ENCODE measurements at places on chromosomes 13 and 19. TPM values are rescaled to one million over a fixed set of nuclear protein-coding genes. Genes with fewer than 3 reads are reported as not detected.

STOML3 gene
- total RNA-seq, result not detected

LRRC4B gene
- total RNA-seq, result not detected

TEAD2 gene
- not detected for total RNA-seq

- DNase-seq, result no peak
Measured at GRCh38 chr19:39218230-39219007, 14.4 kb upstream of the SYCN start.

- DNase-seq, result no peak
Measured at GRCh38 chr19:39710333-39710890, 6.1 kb downstream of the LGALS14 start.

DNA sequence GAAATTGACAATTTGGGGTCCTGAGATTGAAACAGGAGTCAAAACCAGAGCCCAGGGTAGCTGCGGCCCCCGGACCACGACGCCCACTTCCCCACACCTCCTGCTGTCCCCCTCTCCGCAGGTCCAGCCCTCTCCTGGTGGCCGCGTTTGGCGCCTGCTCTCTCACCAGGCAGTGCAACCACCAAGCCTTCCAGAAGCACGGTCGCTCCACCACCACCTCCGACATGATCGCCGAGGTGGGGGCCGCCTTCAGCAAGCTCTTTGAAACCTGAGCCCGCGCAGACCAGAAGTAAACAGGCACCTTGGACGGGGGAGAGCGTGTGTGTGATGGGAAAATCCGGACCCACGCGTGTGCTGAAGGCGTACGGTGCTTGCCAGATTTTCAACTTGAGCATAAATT lies 22.9 kb downstream of the NAXD start:
- no peak for DNase-seq

DNA sequence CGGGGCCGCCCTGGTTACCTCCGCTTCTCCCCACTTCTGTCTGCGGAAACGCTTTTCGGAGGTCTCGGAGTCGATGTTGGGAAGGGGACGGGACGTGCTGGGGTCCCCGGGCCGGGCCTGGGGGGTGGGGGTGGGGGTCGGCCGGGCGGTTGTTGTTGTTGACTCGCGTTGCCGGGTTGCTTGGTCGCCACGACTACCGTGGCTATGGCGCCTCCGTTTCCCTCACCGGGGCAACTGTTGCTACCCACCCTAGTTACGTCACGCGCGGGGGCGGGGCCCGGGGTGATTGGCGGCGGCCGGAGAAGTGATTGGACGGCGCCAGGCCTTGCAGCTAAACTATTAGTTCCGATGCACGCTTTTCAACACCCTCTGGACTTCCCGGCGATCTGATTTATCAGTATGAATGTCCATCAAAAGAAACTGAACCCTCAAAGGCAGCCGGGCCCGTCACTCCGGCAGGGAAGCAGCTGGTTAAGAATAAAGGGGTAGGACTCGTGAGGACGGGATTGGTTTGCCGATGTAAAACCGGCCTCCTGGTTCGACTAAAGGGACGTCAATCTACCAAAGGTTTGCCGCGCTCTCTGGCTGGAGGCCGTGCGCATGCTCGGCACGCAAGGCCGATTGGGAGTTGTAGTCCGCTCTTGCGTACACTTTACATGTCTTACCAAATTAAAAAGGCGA lies at the start of gene RFX1:
Gene RFX1 (minus strand): TSS at position 236 of the 681 bp plus-strand sequence. CDS start 12,477 bp downstream, outside the sequence.
- peak; percentile 100 for DNase-seq

GRCh38 chr19:14502334-14503092 lies 6.6 kb upstream of the GIPC1 start:
- no peak for DNase-seq

- DNase-seq, result no peak
Measured at GRCh38 chr19:18815673-18816072, 16.1 kb upstream of the UPF1 start.

DNA sequence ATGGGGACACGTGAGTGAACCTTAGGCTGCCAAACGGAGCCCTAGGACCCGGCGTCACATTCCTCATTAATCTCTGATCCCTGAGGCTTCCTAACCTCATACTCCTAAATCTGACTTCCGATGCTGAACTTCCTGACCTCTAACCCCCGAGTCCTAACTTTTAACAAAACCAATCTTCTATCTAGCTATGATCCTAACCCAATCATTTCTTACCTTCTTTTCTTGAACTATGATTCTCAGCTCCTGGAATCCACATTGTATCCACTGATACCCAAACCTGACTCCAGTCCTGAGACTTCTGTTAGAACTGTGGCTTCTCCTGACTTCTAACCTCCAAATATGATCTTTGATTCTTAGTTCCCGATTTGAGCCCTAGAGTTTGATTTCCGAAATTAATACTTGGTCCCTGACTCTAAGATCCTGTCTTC lies 447 bp downstream of the NFKBIB start:
- DNase-seq, result no peak

DNA sequence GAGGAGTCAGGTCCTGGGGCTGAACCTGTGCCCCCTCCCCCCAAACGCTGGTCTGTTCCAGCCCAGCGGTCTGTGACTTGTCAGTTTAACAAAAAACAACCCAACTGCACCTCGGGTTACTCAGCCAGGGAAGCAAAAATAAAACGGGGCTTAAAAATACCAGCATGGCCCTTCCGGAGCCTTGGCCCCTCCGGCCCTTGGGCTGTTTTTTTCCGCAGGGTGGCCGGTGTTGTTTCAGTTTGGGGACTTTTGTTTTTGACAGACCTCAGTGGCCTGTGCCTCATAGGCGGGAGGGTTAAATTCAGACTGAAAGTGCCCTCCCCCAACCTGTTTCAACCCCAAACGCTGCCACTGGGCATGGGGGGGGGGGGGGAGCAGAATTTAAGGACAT lies 4.0 kb downstream of the TCF3 start:
- no peak for DNase-seq

All from CD4-positive, alpha-beta memory T cell (primary cell).